ENCODE measurements at places on chromosomes 13 and 19. TPM values are rescaled to one million over a fixed set of nuclear protein-coding genes. Genes with fewer than 3 reads are reported as not detected.

Gene GIPR
- total RNA-seq, result 0.38 TPM

Gene SELENOV
- total RNA-seq, result not detected

Gene SIRT2
- 45.8 TPM for total RNA-seq

Gene DLL3
- under 0.01 TPM for total RNA-seq

Gene TMEM59L
- 0.96 TPM for total RNA-seq

Gene FFAR1
- total RNA-seq, result not detected

Gene TMC4
- 1.4 TPM for total RNA-seq

Gene NRTN
- not detected for total RNA-seq

Gene PABPC3
- total RNA-seq, result under 0.01 TPM

Gene CEACAM21
- total RNA-seq, result not detected

Gene LIM2
- total RNA-seq, result not detected

Gene C13orf42
- not detected for total RNA-seq

Gene ONECUT3
- total RNA-seq, result not detected

Gene SERTAD3
- total RNA-seq, result 20.6 TPM

Gene SLC25A15
- total RNA-seq, result 18.9 TPM

Gene ANKLE1
- not detected for total RNA-seq

Gene PSG2
- 0.56 TPM for total RNA-seq

Gene LMTK3
- total RNA-seq, result not detected

Gene ZNF554
- 6.5 TPM for total RNA-seq

Gene TEX101
- total RNA-seq, result not detected

Gene C1QTNF9
- total RNA-seq, result not detected

Gene MAG
- 0.96 TPM for total RNA-seq

Gene ZNF723
- total RNA-seq, result not detected

Gene SIGLEC8
- not detected for total RNA-seq

Gene ZNF578
- total RNA-seq, result 6.2 TPM

Gene CD70
- not detected for total RNA-seq

Gene GPR4
- total RNA-seq, result 0.28 TPM

Gene ZNF30
- total RNA-seq, result 3.1 TPM

Gene ERF
- total RNA-seq, result 18.6 TPM

Gene RAB3D
- 9.0 TPM for total RNA-seq

Gene PNMA8A
- 0.77 TPM for total RNA-seq
